ENCODE measurements at places on chromosomes 11 and 22.

GRCh38 chr11:19311308-19312030 is 70.7 kb upstream of the E2F8 start:
- DNase-seq, result no peak

- no peak for DNase-seq
Observed at GRCh38 chr11:73040046-73040445, 102.1 kb downstream of the FCHSD2 start.

GRCh38 chr22:36744791-36745190 is 31.1 kb downstream of the IFT27 start:
- DNase-seq, result no peak

- no peak for DNase-seq
Observed at GRCh38 chr11:6321961-6322362, 1.7 kb upstream of the CAVIN3 start.

GRCh38 chr11:58192229-58192628 is 3.4 kb downstream of the OR9Q2 start:
- DNase-seq, result no peak

DNA sequence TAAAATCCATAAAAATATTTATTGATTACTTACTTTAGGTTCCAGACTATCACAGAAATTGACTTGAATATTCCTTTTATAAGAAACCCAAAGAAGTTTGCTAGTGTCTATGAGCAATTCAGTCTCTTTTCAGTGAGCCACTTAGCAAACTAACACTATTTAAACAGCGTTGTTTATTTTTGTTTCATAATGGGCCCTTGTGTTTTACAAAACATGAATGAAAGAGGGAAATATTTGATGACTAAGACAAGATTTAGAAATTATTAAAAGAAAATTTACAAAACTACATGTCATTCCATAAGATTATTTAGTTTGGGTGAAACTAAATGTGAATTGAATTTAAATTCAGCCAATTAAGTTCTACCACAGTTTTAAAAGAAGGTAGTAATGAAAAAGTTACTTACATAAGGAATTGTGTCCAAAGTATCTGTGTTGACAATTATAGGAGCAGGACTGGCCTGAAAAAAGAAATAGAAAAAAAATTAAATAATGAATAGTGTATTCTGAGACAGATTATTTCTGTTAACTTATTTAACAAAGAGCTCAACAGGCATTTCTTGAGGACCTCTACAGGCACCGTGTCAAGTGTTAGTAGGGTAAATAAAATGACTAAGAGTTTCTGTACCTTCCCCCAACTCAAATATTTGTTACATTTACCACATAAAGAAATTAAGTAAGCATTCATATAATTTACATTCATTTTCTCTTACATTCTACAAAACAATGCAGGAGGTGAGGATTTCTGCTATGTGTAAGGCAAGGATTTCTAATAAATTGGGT is 964.9 kb upstream of the CCDC90B start:
- DNase-seq, result no peak

DNA sequence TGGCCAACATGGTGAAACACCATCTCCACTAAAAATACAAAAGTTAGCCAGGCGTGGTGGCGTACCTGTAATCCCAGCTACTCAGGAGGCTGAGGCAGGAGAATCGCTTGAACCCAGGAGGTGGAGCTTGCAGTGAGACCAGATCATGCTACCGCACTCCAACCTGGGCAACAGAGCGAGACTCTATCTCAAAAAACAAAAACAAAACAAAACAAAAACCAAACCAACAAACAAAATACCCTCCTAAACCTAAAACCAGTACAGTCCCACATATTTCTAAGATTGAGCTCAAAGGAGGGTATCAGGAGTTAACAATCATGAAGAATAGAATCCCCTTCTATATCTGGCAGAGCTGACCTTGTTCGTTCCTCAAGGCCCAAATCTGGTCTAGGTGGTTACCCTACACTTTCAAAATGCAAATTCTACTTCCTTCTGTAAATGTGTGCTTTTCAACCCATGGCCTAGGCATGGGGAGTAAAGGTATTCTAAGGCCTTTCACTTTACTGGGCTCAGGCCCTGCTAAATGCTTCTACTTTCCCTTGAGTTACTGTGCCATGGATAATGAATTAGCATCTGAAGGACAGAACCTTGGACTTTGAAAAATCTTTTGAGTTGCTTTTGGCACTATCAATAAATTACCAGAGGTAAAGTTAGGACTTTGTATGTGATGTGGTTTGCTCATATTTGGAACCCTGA is 10.4 kb upstream of the PPP2R1B start:
- DNase-seq, result no peak

DNA sequence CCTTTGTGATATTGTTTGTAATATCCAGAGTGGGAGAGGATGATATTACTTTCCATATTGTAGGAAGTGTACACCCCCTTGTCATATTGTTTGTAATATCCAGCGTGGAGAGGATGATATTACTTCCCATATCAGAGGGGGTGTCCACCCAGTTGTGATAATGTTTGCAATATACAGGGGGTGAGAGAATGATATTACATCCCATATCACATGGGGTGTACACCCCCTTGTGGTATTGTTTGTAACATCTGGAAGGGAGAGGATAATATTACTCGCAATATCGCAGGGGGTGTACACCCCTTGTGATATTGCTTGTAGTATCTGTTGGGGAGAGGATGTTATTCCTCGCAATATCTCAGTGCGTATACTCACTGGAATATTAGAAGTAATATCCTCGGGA is 61.5 kb downstream of the PRSS23 start:
- no peak for DNase-seq

- DNase-seq, result peak; percentile 49
Observed at GRCh38 chr11:8354622-8355415, 91.1 kb upstream of the LMO1 start.

DNA sequence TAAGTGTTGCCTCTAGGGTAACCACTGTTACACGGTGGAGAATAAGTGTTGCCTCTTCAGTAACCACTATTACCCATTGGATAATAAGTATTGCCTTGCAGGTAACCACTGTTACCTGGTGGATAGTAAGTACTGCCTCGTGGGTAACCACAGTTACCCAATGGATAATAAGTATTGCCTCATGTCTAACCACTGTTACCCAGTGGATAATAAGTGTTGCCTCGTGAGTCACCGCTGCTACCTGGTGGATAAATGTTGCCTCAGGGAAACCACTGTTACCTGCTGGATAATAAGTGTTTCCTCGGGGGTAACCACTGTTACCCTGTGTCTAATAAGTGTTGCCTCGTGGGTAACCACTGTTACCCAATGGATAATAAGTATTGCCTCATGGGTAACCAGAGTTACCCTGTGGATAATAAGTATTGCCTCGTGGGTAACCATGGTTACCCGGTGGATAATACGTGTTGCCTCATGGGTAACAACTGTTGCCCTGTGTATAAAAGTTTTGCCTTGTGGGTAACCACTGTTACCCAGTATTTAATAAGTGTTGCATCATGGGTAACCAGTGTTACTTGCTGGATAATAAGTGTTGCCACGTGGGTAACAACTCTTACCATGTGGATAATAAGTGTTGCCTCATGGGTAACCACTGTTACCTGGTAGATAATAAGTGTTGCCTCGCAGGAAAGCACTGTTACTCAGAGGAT is 12.3 kb upstream of the NXPE4 start:
- DNase-seq, result no peak

DNA sequence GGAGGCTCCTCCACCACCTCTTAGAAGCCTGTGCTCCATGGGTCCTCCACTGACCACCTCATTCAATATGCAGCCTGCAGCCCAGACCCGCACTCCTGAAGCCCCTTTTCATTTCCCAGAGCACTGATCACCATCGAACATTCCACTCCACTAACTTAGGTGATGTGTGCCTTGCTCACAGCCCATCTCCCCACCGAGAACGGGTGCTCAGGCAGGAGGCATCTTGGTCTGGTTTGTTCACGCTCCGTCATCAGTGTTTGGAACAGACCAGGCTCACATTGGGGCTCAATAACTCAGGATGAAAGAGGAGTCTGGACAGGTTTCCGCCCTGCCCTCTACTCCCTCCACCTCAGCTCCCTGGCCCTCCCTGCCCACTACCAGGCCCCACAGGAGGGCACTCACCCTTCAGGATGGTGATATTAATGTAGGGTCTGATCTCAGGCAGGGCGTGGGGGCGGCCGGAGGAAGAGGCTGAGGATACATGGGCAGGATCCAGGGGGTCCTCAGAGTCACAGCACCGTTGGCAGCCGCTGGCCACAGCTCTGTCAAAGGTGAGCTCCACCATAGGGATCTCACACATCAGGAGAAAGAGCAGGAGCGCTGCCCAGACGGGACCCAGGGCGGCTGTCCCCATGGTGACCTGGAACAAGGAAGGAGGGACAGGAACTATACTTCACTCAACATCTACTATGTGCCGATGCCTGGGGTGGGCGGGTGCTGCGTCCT is 3.1 kb downstream of the C1QTNF6 start:
- DNase-seq, result no peak

- DNase-seq, result no peak
Observed at GRCh38 chr11:119539583-119539982, 116.6 kb upstream of the THY1 start.

- no peak for DNase-seq
Observed at GRCh38 chr11:64144587-64145472, 21.1 kb downstream of the MACROD1 start.

GRCh38 chr22:50731811-50732624 is 6.0 kb upstream of the ACR start:
- DNase-seq, result no peak

- DNase-seq, result peak; percentile 82
Observed at GRCh38 chr11:64246871-64247728, at the start of gene PPP1R14B. PPP1R14B (minus strand) TSS chr11:64246943; CDS start chr11:64246673, 270 bp downstream.

GRCh38 chr22:48804811-48805301 is 1022.8 kb downstream of the BRD1 start:
- no peak for DNase-seq

- DNase-seq, result no peak
Observed at GRCh38 chr11:83827520-83827919, 541.4 kb upstream of the CCDC90B start.

DNA sequence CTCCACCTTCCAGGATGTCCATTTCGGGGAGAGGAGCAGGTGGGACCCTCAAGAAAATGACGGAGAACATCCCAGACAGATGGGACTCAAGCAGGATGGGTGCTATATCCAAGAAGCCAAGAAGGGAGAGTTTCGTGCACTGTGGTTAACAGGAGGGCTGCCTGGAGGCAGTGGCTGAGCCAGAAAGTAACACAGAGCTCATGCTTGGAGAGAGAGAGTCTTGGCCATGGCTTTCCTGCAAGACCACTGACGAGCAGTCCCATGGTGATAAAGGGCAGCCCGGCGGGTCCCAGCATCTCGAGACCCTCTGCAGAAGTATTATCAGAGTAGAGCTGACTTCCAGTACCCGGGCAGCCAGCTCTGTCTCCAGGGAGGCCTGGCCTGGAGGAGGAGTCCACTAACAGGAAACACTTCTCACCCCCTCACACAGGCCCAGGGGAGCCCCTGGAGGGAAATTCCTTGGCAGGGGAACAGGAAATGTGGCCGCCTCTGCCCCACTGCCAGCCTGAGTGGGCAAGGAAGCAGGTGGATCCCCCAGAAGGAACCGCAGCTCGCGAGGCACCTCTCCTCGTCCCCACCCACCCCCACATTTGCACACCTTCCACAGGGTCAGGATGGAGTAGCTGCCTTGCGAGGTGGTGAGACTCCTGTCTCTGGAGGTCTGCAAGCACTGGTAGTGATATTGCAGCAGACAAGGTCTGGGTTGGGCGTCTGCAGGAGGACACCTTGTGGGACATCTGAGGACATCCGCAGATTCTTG is 32.2 kb downstream of the CYTH4 start:
- DNase-seq, result no peak

Measured in NCI-H510A (cell line).